ENCODE measurements at places on chromosomes 3 and 15. TPM values are rescaled to one million over a fixed set of nuclear protein-coding genes. Genes with fewer than 3 reads are reported as not detected.

GRCh38 chr3:71121429-71122167, 461.9 kb downstream of the FOXP1 start:
- DNase-seq, result no peak

Gene LTK
- not detected for total RNA-seq

- no peak for DNase-seq
Observed at GRCh38 chr3:53083521-53083920, 37.6 kb upstream of the SFMBT1 start.

DNA sequence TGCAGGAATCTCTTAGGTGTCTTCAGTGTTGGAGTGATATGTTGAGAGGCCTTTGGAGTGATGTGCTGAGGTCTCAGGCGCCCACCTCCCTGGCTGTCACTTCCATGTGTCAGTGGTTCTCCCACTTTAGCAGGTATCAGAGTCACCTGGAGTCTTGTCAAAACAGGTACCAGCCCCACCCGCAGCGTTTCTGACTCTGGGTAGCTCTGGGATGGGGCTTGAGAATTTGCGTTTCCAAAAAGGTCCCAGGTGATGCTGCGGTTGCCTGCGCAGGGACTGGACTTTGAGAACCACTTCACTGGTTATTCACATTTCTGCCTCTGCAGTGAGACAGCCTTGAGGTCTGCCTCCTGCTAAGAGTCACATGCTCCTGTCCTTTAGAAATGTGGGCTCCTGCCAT, 15.5 kb downstream of the UMPS start:
- DNase-seq, result no peak

DNA sequence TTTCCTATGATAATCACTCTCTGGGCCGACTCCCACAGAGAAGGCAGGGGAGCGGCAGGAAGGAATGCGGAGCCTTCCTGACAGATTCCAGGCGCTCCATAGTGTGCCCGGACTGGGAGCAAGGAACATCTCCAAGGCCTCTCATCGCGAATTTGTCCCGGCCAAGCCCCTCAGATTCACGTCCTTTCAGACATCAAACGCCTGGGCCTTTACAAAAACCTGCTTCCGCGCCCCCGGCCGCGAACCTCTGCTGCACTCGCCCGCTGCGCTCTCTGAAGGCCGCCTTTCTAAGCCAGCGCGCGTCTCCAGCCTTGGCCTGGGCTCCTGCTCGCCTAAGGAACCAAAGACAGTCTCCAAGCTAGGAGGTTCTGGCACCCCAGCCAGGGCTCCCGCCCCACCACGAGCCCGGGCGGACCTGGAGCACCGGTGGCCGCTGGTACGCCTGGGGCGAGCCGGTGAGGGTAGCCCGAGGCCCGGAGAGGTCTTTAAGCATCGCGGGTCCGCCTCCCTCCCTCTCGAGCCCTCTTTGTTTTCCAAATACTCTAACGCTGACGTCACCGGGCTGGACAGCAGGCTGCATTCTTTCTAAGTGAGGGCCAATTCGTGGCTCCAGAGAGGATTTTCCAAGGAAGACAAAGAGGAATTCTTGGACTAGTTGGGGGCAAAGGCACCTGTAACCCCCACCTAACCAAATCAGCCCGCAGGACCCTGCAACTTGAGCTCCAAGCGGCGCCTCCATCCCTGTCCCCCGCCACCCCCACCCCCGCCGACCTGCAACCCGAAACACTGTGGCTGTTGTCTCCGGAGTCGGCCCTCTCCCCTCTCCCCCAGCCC, 759 bp downstream of the AMOTL2 start:
- peak; percentile 41 for DNase-seq

Data from omental fat pad (tissue), 4 donors.